ENCODE measurements at places on chromosomes 7 and 10.

DNA sequence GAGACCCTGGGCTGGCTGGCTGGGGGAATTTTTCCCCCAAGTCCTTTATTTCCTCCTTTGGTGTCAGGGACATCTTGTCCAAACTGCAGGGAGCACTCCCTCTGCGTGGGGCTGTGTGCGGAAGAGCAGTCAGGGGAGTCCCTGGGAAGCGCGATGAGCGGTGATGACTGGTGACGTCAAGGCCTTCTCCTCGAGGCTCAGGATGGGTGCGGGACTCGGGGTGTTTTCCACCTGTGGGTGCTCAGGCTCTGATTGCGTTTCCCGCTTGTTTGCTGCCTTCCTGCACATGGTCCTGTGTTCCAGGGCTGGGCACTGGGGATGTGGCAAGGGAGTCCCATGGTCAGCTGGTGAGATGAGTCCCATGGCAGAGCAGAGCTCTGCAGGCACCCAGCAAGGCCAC, 101.2 kb downstream of the DOCK1 start:
- DNase-seq, result no peak

DNA sequence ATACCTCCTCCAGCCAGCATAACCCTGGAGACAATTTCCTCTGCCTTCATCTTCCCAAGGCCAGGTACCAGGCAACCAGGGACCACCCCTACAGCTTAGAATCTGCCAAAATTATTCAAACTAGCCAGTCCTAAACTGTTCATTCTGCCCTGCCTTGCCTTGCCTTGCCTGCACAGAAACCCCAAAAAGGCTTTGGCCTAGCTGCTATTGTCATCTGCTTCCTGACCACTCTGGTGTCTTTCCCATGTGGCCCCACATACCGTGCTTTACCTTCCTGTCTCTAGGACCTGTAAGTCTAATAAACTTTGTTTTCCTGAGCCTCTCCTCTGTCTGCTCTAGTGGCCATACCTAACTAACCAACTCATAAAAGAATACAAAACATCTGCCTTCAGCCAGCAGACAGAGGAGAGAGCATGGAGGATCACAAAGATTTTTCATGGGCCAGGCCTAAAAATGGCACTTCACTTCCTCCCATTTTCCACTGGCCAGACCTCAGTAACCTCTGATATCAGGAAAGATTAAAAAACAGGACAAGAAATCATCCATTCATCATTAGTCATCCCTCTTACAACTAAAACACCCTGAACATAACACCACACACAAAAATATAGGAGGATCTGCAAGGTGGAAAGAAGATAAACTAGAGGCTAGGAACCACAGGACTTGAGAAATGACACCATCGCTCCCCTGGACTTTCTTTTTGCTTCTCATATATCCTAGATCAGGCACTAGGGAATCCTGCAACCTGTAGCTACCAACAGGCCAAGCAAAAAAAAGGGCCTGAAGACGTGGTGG, 51.5 kb downstream of the IMMP2L start:
- DNase-seq, result no peak

GRCh38 chr10:38174336-38174735, 80.2 kb downstream of the ZNF37A start:
- no peak for DNase-seq

- no peak for DNase-seq
Observed at GRCh38 chr7:136139417-136139816, 162.3 kb upstream of the MTPN start.

All from stimulated activated CD4-positive, alpha-beta T cell treated with anti-CD3 and anti-CD28 coated beads, Interleukin-1b, Interleukin-23, amount 100 ng/mL, for 1 hour (primary cell).